ENCODE measurements at places on chromosomes 1 and 21. TPM values are rescaled to one million over a fixed set of nuclear protein-coding genes. Genes with fewer than 3 reads are reported as not detected.

The MEAF6 gene
- 151 TPM for polyA plus RNA-seq

The LCE1E gene
- not detected for polyA plus RNA-seq

The MMEL1 gene
- polyA plus RNA-seq = 5.8 TPM

The HSD3B1 gene
- polyA plus RNA-seq = not detected

The GABRD gene
- not detected for polyA plus RNA-seq

The CD48 gene
- 129 TPM for polyA plus RNA-seq

The FLG2 gene
- polyA plus RNA-seq = not detected

The FAM72B gene
- 1.1 TPM for polyA plus RNA-seq

The TSPEAR gene
- polyA plus RNA-seq = not detected

The ETNK2 gene
- polyA plus RNA-seq = 1.5 TPM

The PADI4 gene
- 0.73 TPM for polyA plus RNA-seq

The MECR gene
- polyA plus RNA-seq = 20.5 TPM

The TPRG1L gene
- 37.8 TPM for polyA plus RNA-seq

The UBE4B gene
- polyA plus RNA-seq = 9.0 TPM

The CTSS gene
- polyA plus RNA-seq = 478 TPM

The CFAP298 gene
- 63.2 TPM for polyA plus RNA-seq

The C1orf185 gene
- polyA plus RNA-seq = not detected

The CDCA8 gene
- 1.4 TPM for polyA plus RNA-seq

The CHAF1B gene
- 0.36 TPM for polyA plus RNA-seq
